Activated CD4-positive, alpha-beta T cell treated with anti-CD3 and anti-CD28 coated beads, Interleukin-2, amount 50 U/mL, for 48 hours (primary cell): ENCODE measurements at places on chromosomes 7 and 10.

DNA sequence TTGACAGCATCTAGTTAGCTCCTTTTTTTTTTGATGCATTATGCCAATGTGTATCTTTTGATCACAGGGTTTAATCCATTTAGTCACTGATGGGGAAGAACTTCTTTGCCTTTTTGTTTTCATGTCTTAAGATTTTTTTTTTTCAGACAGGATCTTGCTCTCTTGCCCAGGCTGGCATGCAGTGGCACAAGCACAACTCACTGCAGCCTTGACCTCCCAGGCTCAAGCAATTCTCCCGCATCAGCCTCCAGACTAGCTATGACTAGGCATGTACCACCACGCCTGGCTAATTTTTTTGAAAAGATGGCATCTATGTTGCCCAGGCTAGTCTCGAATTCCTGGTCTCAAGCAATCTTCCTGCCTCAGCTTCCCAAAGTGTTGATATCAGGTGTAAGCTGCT is 46.4 kb upstream of the PLA2G12B start:
- no peak for DNase-seq

DNA sequence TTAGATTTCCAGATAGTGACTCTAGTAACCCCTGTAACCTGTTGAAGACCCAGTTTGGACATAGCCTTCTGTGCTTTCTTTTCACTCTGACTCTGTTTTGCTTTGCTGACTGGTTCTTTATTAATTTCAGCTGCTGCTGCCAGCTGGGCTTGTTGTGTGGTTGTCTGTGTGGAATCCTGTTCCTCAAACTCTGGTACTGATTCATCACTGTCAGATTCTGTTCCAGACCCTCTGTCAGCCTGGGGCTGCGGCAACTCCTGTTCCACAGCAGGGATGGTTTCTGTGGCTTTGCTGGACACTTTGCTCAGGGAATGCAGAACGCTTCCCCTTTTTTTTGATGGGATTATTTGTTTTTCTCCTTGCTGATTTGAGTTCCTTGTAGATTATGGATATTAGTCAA is 104.9 kb downstream of the SEC23IP start:
- no peak for DNase-seq

DNA sequence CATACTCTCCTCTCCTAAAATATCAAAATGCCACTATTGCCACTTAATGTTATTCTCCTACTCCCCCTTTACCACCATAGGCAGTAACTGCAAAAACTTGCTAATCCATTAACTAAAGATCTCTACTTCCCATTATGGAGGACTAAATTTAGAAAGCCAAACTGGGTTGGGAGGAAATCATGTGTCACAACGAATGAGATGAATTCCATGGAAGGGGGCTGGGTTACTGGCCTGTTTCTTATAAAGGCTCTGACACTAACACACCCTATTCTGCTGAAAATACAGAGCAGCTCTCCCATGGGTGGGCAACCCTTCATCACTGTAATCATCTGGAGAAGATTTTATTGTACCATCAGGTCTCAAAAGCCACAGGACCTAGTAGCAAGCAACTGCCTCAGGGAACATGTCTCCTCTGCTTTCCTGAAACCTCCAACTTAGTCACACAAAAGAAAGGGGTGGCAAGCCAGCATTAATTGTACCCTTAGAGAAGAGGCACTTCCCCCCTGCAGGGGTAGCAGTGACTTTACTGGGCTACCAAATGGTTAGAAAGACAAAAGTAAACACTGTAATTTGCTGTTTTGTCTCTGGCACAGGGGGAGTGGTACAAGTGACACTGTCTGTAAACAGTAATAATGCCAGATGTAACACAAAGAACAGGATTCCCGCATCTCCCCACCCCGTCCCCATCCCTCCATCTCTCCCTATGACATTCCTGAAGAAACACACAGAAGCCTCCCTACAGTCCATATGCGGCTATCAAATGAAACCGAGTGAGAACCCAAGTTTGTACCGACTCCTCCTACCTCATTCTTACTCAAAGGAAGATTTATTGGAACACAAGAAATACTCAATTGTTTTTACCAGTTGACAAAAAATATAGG is 81.6 kb downstream of the ARMH3 start:
- DNase-seq = no peak

- no peak for DNase-seq
These were observed 622 bp upstream of the P4HA1 start for GRCh38 chr10:73097305-73097670.

- no peak for DNase-seq
These were observed 29.0 kb downstream of the NEUROD6 start for GRCh38 chr7:31311552-31311951.
